Fibroblast of villous mesenchyme (primary cell): ENCODE measurements at places on chromosomes 7 and 10. TPM values are rescaled to one million over a fixed set of nuclear protein-coding genes. Genes with fewer than 3 reads are reported as not detected.

DNA sequence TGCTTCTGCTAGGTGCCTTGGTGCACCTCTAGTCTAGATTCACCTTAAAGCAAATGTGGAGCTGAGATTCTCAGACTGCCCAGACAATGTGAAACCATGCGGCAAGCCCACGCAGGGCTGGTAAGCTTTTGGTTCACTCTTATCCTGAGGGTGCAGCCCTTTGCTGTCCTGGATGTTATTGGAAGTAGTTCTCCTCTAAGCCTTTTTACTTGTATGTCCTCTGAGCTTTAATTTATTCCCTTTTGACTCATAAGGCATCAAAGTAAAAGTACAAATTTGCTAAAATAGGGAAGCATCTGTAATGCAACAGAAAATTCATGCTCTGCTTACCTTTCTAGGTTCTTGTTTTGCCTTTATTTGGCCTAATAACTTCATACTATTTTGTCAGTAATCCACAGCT is 186.8 kb downstream of the MACC1 start:
- no peak for DNase-seq

DNA sequence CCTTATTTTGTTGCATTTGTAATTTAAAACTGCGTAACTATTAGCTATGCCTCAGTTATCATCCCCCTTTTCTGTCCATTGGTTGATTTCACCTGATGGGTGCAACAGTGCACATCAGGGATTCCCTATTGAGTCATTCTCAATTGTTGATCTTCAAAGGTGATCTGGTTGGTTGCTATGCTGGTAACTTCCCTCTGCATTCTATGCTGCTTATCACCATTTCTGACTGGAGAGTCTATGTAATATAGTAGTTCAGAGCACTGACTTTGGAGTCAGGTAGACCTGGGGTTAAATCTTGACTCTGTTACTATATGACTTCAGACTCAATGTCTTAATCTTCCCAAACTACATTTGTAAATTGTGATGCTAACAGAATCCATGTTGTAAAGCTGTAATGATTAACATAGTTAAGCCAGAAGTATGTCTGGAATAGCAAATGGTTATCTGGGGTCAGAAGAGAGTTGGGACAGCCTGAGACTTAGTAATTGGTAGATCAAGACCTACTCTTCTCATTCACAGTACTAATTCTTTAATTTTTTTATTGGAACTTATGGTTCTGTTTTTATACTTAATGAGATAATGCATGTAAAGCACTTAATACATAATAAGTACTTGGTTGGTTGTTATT is 38.1 kb downstream of the EXOC6 start:
- no peak for DNase-seq

- DNase-seq: no peak
Measured at GRCh38 chr7:20509892-20510572, 105.4 kb upstream of the ABCB5 start.

DNA sequence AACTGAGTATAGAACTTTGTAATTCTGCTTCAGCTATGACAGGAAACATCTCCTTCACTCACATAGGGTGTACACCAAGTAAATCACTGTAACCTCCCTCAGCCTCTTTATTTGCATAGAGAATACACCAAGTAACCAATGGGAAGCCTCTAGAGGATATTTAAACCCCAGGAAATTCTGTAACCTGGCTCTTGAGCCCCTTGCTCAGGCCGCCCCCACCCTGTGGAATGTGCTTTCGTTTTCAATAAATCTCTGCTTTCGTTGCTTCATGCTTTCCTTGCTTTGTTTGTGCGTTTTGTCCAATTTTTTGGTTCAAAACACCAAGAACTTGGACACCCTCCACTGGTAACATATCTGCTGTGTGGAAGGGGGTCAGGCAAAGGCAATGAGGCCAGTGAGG is 60.2 kb downstream of the CLRN3 start:
- peak; percentile 24 for DNase-seq

DNA sequence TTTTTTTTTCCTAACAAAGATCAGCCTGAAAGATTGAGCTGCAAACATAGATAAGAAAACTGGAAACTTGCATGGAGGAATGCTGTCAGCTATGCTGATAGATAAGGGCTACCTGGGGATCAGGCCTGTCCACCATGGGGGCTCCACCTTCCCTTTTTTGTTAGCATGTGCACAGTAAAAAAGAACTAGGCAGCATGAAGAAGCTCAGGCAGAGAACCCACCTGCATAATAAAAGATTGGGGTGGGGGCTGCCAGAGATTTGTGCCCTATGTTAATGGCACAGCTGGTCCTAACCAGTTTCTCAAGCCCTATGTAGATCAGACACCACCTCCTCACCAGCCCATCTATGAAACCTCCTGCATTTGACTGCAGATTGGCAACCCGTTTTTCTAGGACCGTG is 45.4 kb upstream of the CACNB2 start:
- no peak for DNase-seq

DNA sequence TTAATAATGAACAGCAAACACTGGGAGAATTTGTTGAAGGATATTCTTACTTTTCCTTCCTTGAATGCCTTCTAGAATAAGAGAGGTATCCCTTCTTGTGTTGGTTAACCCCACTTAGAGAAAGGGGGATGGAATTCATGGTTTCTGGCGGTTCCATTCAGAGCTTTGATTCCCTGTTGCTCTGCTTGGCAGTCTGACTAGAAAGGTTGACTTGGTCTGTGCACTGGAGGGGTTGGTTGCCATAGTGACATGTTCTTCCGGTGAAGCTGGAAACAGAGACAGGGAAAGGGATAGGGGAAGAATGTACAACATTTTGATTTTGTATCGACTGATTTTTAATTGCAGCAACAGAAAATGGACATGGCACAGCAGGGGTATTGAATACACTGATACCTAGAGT is 2.5 kb downstream of the TMEM178B start:
- DNase-seq: no peak

DNA sequence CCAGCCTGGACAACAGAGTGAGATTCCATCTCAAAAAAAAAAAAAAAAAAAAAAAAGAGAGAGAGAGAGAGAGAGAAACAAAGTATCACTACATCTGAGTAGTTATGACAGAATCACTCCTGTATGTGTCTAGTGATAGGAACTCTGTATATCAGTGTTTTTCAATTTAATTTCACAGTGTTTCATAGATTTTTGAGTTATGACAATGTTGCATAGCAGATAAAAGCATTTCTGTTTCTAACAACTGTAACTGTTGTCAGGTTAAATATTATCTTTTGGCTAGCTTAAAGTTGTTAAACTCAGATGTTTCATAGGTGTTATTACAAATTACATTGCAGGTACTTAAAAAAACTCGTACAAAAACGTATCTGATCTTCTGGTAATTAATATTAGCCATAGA is 60.3 kb downstream of the PLXDC2 start:
- DNase-seq: no peak

GRCh38 chr7:28442540-28443420 is 30.5 kb downstream of the CREB5 start:
- no peak for DNase-seq

- DNase-seq: no peak
Measured at GRCh38 chr7:21041252-21041651, 254.6 kb upstream of the SP8 start.

GRCh38 chr7:15947754-15948153 is 261.3 kb upstream of the MEOX2 start:
- DNase-seq: no peak

GRCh38 chr7:113120647-113121046 is 2.3 kb upstream of the SMIM30 start:
- DNase-seq: no peak

DNA sequence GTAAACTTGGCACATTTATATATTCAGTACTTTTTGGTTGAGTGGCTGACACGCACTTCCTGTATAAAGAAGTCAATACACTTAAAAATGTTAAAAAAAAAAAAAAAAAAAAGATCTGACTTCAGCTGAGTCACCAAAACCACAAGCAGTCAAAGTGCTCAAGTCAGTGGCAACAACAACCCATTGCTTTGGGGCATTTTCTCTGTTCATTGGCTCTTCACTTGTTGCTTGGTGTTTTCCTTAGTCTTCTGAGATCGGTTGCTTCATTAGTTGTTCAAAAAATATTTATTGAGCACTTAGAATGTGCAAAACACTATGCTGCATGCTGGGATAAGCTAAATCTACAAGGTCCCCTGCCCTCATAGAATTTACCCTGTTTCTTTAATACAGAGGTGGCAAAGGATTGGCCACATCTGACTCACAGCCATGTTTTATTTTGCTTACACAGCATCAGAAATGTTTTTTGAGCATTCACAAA is 63.7 kb downstream of the ZNRF2 start:
- peak; percentile 90 for DNase-seq

- no peak for DNase-seq
Measured at GRCh38 chr10:124385627-124386185, 33.0 kb downstream of the OAT start.

- DNase-seq: no peak
Measured at GRCh38 chr7:107506674-107507339, 37.0 kb downstream of the GPR22 start.

GRCh38 chr10:13189961-13190360 is 28.6 kb downstream of the MCM10 start:
- no peak for DNase-seq

DNA sequence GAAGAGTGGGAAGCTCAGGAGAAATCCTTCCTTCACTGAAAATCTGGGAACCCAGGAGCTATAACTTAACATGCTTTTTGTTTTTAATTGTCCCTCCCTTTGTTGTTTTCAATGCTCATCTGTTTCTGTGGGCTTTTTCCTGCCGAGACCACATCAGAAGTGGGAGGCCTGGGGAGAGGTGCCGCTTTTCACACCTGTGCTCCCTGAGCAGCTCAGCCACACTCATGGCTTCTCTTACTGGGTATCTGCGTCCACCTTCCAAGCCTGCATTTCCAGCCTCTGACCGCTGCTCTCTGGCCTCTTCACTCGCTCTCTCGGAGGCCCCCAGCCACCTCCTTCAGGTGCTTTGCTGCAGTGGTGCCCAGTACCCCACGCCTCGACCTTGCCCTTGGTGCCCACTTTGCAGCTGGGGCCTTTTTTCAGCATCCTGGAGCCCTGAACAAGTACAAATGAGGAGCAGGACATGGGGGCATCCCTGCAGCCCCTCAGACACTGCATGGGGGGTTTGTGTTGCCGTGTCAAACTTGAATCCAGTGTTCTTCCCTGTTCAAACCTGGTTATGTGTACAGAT is 9.9 kb downstream of the C7orf57 start:
- DNase-seq: no peak

DNA sequence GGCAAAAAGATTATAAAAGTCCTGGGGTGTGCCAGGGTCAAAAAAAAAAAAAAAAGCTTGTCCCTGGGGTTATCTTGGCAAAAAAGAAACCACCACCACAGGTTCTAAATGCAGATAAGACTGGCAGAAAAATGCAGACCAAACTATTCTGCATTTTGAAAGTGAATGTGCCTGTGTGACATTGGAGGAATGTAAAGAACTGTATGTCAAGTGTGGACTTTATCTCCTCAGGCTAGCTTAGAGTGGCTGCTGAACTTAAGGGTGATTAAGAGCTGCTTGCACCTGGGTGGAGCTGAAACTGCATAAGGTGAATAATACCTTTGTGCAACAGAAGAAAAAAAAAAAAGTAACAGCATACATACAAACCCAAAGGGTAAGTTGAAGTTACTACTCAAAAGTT is 1.3 kb upstream of the NAPEPLD start:
- DNase-seq: no peak

DNA sequence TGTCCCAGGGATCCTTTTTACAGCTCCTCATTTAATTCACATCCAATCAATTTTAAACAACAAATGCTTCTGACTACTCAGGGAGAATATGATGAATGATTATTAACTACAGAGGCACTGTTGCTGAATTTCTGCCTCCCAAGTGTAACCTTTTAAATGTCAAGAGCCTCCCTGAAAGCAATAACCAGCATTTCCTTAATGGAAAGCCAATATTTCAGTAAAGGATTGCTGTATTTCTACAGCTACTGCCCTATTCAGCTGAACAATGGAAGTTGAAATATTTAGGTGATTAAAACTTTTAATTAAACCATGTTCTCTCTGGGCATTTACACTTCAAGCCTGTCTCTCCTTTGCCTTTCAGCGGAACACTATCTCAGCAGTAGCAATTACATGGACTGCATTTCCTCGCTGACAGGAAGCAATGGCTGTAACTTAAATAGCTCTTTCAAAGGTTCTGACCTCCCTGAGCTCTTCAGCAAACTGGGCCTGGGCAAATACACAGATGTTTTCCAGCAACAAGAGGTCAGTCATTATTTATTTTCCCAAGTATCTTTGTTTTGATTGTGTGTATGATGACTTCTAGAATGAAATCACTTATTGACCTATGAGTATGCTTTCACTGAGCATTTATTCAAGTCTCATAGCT is 304.7 kb downstream of the BICC1 start:
- DNase-seq: peak; percentile 73

DNA sequence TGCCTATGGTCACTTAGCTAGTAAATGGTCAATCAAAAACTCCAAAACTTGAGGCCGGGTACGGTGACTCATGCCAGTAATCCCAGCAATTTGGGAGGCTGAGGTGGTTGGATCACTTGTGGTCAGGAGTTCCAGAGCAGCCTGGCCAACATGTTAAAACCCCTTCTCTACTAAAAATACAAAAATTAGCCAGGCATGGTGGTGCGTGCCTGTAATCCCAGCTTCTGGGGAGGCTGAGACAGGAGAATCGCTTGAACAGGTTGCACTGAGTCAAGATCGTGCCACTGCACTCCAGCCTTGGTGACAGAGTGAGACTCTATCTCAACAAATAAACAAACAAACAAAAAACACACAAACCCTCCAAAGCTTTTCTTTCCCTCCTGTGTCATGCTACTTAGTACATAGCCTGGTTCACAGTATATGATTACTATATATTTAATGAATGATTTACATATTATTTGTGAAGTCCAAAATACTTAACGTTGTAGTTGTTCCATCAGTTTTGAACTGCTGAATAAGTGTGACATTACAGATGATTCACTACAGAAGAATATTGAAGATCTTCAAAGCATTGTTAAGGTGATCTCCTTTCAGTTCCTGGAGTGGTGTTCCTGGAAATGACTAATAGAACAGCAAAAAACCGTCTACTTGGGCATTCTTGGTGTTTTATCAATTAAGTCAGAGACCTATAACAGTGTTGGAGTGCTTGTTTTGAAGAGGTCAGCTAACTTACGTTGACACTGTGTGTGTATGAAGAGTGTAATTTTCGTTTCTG is 72.9 kb downstream of the ADK start:
- peak; percentile 56 for DNase-seq

DNA sequence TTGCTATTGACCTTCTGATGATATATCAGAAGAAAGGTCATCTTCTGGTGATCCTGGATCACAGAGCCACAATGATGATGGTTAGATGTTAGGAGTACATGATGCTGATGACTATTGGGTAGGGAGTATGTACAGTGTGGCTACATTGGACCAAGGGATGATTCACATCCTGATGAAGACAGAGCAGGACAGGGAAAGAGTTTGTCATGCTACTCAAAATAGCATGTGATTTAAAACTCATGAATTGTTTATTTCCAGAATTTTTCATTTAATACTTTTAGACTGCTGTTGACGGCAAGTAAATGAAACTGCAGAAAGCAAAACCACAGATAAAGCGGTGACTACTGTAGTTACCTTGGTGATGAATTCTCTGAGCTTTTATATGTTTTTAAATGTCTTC is 397.3 kb downstream of the PPP1R3A start:
- DNase-seq: no peak

- DNase-seq: no peak
Measured at GRCh38 chr7:69445541-69445940, 152.7 kb upstream of the AUTS2 start.

Gene LRIT1
- not detected in 2 replicates for total RNA-seq

Gene OR2F2
- not detected in 2 replicates for total RNA-seq

Gene PRRT4
- not detected in 2 replicates for total RNA-seq

Gene MTG1
- total RNA-seq: 22.5 and 35.4 TPM in 2 replicates

Gene DENND2A
- 25.5 and 26.7 TPM in 2 replicates for total RNA-seq

Gene VSTM4
- 4.7 and 6.4 TPM in 2 replicates for total RNA-seq

Gene INMT
- 15.8 and 48.4 TPM in 2 replicates for total RNA-seq

Gene DYNC1I1
- 0.43 and 1.9 TPM in 2 replicates for total RNA-seq

Gene ADAM12
- 22.5 and 129 TPM in 2 replicates for total RNA-seq

Gene TLX1
- total RNA-seq: not detected in 2 replicates
